NCI-H2081 (cell line): ENCODE measurements at places on chromosomes 5 and 9.

DNA sequence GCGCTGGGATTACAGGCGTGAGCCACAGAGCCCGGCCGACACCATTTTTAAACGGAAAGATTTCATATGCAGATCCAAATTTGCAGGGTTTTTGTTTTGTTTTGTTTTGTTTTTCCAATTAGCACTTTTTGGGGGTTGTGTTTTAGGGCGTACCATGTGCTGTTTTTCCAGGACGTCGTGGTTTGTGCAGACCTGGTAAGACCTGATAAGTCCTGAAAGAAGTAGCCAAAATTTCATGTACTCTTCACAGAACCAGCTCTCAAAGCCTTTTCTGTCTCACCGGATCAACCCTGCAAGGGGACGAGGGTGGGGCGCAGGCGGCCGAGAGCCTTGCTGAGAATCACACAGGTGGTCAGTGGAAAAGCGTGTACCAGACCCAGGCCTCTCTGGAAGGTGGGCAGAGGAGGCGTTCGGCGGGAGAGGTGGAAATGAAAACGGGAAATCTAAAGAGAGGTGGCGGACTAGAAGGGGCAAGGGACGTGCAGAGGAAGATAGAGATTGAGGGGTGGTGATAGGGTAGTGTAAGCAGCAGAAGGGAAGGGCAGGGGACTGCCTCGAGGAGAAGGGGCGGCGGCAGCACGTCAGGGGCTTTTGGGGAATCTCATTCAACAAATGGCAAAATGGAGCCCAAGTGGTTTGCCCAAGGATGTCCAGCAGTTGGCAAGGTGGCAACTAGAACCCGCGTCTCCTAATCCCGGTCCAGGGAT is 1.1 kb upstream of the FAF2 start:
- no peak for DNase-seq

DNA sequence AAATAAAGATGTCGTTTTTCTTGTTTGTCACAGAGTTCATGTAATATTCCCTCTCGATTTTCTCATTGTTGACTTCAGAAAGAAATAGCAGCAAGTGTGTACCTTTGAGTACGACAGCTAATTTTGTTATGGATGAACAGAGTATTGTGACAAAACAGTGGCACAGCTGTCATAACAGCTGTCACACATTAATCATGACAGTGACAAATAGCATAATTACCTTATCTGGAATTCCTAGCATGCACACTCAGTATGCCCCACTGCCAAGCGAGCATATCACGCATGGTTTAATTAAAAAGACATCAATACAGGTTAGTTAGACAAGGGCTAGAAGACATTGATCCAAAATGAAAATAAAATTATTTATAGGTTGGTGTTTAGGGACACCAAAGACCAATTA is 375.1 kb downstream of the SPATA31D1 start:
- no peak for DNase-seq

DNA sequence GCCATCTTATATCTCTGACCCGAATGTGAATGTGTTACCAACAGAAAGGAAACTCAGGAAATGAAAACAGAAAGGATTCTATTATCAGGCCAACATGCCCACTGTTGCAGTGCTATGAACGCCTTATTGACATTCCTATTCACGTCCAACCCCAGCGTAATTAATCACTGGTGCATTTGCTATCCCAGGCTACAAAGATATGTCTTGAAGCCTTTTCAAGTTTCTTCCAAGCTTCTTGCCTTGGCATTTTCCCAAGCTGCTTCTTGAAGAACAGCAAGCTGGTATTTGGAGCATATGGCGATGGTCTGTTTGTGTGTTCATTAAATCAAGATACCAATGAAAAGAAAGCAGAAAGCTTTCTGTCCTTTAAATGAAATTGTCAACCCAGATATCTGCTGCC is 579.2 kb upstream of the ZNF462 start:
- no peak for DNase-seq

DNA sequence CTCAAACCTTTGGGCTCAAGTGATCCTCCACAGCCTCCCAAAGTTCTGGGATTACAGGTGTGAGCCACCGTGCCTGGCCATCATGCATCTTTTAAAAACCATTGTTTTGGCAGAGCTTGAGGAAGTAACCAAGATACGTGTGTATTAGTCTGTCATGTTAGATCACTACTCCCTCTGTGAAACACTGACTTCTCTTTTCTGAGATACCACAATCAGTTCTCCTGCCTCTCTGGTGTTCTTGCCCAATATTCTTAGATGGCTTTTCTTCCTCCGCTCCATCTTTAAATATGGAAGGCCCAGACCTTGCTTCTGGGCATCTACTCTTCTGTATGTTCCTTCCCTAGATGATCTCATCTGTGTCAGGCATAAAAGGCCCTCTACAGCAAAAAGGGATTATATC is 14.2 kb upstream of the CCNB1 start:
- no peak for DNase-seq

DNA sequence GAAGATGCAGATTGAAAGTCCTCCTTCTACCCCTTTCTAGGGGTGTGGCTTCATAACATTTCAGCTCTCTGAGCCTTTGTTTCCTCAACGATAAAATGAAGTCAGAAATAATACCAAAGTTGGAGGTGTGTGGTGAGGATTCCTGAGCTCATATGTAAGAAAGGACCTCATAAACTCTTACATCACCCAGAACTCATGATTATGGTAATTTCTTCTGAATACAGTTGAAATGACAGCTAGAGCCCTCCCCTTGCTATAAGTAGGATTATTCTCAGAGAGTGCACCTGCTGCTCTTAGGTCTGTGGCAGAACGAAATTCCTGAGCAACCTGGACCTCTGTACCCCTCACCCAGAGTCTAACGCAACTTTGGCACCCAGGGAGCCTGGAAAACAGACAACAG is 291.4 kb upstream of the KLF4 start:
- no peak for DNase-seq

- DNase-seq, result no peak
Observed at GRCh38 chr9:91923145-91923544, 26.9 kb downstream of the ROR2 start.

DNA sequence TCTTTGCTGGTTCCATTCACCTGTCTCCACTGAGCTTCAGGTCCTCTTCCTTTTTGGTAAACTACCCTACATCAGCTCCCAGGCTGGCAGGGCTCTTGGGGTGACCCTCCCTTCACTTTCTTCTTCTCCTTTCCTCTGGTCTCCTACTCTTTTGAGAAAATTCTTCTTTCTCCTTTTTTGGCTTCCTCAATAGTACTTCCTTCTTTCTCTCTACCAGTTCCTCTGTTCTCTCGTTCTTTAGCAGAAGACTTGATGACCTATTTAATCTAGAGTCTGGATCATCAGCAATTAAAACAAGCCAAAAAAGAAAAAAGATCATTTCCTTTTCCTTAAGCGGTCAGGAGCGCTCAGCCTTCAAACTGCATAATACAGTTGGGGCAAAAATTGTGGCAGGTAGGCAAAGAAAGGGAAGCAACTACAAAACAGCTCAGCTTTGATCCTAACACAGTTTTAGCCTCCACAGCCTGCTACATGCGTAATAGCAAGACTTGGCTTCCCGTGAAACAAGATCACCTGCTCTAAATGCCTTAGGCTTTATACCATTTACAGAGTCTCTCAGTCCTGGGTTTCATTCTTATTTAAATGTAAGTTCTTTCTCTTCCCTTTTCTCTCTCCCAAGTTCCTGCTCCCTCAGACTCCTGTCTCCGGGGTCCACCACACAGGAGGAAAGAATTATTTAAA is 14.0 kb upstream of the GSN start:
- no peak for DNase-seq

- no peak for DNase-seq
Observed at GRCh38 chr9:80881320-80881719, 808.0 kb downstream of the TLE1 start.

DNA sequence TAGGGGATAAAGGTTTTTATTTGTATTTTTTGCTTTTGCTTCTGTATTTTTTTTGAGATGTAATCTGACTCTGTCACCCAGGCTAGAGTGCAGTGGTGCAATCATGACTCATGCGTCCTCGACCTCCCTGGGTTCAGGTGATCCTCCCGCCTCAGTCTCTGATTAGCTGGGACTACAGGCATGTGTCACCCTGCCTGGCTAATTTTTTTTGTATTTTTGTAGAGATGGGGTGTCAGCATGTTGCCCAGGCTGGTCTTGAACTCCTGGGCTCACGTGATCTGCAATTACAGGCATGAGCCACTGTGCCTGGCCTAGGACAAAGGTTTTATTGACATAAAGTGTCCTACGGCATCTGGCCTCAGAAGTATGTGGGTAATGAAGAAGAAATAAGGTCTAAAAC is 297.1 kb upstream of the C9orf72 start:
- no peak for DNase-seq

- DNase-seq, result no peak
Observed at GRCh38 chr9:89536600-89536999, 38.7 kb upstream of the SEMA4D start.

GRCh38 chr5:127042593-127042992 is 12.2 kb upstream of the MARCHF3 start:
- DNase-seq, result no peak

GRCh38 chr5:15634591-15635288 is 134.8 kb downstream of the FBXL7 start:
- no peak for DNase-seq

DNA sequence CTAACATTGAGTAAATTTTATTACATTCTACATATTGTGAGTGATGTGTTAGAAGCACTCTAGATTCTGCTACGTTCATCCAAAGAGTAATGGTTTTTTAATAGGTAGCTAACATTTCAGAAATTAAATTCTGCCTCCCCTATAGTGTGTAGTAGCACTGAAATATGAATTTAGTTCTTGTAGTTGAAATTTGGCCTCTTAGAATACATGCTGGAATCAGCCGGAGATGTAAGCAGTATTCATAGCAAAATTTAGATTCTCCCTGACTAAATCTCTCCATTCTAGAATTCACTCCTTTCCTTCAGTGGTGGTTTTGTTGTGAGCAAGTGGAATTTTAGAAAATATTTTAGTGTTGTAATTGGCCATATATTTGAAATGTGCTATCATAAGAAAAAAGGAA is 799.9 kb upstream of the CDH10 start:
- DNase-seq, result no peak

GRCh38 chr5:167143716-167144115 is 1147.7 kb upstream of the WWC1 start:
- DNase-seq, result no peak

- DNase-seq, result no peak
Observed at GRCh38 chr5:157222506-157223230, 42.0 kb downstream of the ITK start.

DNA sequence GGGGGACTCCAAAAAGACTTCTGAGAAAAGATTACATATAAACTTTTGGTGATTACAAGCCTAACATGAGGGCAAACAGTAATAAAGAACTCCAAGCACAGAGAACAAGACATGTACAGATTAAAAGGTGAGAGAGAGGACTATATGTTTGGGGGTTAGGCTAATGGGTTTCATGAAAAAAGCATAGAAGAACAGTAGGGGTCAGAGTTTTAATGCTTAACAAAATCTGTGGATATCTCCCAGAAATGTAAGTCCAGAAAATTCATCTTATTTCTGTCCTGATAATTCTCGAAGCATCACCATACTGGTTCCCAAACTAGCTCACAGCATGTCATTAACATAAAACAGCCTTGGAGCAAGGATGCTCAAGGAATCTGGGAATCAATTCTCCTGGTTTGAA is 137.2 kb downstream of the ARRDC3 start:
- DNase-seq, result no peak

DNA sequence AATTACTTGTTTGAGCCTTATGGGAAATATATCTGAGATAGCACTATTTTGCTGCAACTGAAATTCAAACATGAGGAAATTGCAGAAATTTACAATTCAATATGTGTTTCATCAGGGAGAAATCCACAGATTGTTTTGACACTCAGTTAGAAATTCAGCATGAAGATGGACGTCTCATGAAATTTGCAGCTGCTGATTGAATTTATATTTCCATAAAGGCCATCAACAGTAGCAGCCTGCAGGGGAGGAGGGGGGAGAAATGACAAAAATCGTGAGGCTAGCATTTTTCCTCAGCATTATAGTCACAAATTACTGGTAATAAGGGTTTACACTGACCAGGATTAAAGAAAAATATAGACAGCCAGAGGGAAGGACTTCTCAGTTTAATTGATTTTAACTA is 81.0 kb downstream of the NDUFAF2 start:
- DNase-seq, result no peak

DNA sequence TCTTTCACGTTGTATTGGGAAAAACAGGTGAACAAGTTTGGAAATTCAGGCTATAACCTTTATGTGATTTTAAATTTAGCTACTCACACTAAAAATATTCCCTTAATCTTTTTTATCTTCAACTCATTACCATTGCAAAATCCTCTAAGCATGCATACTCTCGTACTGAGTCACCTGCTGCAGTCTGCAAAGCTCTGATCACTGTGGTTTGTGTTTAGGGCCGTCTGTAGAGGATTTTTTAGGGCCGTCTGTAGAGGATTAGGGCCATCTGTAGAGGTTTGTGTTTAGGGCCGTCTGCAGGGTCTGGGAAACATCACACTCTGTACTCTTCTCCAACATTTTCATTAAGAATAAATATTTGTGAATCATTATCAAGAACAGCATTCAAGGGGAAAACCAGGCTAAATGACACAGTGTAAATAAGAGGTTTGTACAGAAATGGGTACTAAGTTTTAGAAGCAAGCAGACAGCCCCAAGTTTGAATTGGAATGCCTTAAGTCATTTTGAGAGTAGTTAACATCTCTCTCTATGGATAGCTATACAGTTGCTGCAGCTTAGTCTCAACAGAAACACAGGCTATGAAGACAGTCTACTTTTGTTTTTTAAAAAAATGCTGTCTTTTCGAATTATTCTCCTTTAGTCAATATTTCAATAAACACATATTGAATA is 155.0 kb upstream of the TSLP start:
- no peak for DNase-seq

GRCh38 chr5:132309679-132310078 is 15.5 kb downstream of the SLC22A4 start:
- DNase-seq, result no peak

- DNase-seq, result peak; percentile 65
Observed at GRCh38 chr9:84139296-84140070, 158.9 kb downstream of the RMI1 start.

- DNase-seq, result no peak
Observed at GRCh38 chr5:150069672-150070627, 16.4 kb downstream of the CSF1R start.

GRCh38 chr5:149282027-149282965 is 10.6 kb downstream of the AFAP1L1 start:
- no peak for DNase-seq

DNA sequence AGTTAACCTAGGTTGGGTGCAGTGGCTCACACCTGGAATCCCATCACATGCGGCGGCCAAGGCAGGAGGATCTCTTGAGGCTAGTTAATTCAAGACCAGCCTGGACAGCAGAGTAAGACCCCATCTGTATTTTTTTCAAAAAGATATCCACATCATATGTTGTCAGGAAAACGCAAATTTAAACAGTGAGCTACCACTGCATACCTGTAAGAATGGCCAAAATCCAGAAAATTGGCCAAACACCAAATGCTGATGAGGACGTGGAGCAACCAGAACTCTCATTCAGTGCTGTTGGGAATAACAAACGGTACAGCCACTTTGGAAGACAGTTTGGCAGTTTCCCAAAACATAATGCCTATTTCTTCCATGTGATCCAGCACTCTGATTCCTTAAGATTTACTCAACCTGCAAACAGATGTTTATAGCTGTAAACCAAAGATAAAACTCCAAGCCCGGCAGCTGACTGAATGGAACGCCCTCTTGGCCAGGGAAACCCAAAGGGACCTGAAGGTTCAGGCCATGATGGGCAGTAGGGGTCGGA is 12.4 kb downstream of the CEL start:
- no peak for DNase-seq
